ENCODE measurements at places on chromosomes 5 and 9.

- DNase-seq, result no peak
Measured at GRCh38 chr5:89694026-89694550, 715.5 kb downstream of the CETN3 start.

DNA sequence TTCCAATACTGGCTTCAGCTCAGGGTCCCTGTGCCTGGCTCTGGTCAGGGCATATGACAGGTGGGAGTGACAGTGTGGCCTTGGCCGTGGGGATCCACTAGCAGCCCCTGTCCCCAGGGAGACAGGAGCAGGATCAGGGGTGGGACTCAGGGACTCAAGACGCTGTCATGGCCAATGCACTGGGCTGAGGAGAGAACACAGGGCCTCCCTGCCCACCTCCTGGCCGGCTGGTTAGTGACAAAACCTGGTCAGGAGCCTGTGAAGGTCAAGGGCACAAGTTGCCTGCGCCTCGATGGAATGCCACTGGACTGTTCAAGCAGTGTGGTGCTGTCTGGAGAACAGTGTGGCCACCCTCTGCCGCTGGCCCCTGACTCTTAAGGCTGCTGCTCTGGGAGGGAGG is 86.8 kb downstream of the OLFM1 start:
- no peak for DNase-seq

- peak; percentile 74 for DNase-seq
Measured at GRCh38 chr9:134294153-134295071, 31.8 kb upstream of the RXRA start.

GRCh38 chr5:67636091-67636490 is 439.5 kb upstream of the CD180 start:
- DNase-seq, result no peak

GRCh38 chr5:134420343-134420742 is 8.7 kb upstream of the CDKN2AIPNL start:
- no peak for DNase-seq

DNA sequence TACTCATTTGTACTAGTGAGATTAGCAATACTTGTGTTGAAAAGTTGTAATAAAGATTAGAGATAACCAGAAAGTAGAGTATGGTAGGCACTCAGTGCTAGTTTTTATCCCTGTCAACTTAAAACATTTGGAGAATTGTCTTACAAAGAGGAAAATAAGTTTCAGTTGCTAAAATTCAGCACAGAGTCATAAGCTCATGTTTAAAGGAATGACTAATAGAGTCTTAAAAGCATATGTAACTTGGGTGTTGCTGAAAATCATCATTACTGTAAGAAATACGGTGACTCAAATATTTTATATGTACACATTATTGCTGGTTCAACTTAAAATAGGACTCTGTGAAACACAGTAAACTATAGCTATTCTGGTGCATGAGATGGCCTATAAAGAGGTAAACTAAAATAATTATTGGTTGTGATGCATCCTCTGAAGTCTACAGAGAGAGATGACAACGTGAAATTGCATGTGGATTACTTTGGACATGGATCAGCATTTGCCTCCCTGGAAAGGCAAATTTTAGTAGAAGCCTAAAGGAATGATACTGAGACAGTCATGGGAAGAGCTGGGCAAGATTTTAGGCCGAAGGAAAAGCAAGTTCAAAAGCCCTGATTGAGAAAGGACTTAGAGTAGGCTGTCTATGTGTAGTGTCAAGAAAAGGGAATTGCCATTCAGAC is 34.6 kb downstream of the SGCD start:
- no peak for DNase-seq

DNA sequence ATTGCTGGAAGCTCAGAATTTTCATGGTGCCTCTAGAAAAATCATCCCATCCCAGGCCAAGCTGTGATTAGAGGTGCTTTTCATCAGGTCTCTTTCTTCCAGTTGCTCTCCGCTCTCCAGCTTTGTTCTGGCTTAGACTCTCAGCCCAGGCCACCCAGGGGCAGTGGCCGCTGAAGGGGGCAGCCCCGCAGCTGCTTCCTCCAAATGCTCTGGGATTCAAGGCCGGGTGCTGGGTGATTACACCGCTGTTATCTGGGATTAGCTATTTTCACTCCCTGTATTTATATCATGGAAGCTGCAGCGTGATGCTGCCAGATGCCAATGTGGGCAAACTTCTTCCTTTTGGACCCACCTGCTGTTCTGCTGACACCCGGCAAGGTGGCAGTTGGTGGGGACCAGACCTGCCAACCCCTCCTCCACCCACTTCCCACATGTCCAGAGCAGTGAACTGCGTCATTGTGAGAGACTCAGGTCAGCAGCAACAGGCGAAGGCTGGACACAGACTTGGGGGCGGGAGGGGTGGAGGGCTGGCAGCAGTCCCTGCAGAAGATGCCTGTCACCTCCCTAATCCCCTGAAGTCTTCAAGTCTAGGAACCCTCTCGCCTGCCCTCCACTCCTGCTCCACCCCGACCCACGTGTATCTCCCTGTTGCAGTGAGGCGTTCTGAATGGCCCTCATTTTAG is 33.9 kb upstream of the NKX2-5 start:
- DNase-seq, result no peak

DNA sequence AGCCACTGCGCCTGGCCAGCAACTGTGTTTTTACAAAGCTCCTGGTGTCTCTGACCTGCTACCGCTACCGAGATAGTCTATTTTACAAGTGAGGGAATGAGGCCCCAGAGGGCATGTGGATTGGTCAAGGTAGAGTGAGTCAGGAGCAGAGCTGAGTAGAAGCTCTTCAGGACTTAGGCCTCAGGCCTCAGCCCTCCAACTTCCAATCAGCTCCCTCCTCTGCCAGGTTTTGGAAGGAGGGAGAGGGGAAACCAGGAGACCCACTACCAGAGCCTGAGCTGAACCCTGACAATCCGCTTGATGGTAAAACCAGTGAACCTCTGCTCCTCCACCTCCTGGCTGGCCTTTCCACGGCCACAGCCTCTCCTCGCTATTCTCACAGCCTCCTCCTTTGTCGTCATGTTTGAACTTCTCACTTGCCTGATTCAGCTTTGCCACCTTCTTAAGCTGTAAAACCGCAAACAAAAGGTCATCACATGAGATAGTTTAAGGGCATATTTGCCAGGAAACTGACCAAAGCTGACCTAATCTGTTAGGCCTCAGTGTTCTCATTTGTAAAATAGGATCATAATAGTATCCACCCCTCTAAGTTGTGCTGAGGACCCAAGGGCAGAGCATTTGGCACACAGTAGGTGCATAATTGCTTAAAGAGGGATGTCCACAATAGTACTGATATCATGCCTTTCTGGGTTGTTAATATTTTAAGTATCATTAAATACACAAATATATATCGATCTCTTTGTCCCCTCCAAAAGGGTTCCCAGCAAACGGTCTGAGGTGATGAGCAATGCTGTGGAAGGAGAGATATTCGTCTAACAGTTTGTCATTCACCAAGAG is 1.7 kb downstream of the TRAF1 start:
- DNase-seq, result no peak

- peak; percentile 21 for DNase-seq
Measured at GRCh38 chr9:108473209-108474112, 382.3 kb downstream of the ACTL7B start.

DNA sequence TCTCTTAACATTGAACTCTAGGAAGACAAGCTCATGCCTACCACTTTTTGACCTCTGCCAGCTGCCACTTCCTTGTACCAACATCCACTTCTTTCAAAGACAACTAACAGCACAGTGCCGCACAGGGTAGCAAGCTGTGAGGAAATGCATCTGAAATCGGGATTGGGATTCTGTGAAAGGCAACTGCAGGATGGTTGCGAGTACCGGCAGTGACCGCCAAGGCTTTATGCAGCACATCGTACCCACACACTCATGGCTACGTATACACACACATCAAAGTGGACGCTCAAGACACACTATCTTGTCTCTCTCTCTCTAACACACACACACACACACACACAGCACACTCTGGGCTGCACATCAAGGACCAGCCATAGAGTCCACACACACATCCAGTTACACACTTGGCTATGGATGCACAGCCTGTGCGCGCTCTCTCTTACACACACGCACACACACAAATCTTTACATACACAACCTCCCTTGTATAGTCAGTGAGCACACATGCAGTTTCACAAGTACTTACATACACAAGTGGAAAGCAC is 964 bp downstream of the HTR4 start:
- no peak for DNase-seq

GRCh38 chr9:135732569-135733257 is 30.7 kb downstream of the KCNT1 start:
- DNase-seq, result no peak

DNA sequence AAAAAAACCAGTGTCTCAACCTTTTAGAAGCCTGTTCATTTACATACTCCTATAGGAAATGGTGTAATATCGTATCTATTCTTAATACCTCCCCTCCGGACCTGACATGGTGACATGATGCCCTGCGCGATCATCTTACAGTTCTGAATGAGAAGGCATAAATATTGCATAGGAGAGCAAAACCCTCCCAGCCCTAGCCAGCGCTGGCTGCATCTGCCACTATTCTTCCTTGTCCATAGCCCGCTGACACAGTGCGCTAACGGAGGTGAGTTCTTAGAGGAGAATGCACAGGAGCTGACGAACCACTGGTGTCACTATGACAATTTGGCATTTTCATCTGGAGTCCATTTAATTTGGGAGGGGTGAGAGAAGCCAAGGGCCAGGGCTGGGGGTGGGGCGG is 290.1 kb downstream of the EFNA5 start:
- DNase-seq, result no peak

DNA sequence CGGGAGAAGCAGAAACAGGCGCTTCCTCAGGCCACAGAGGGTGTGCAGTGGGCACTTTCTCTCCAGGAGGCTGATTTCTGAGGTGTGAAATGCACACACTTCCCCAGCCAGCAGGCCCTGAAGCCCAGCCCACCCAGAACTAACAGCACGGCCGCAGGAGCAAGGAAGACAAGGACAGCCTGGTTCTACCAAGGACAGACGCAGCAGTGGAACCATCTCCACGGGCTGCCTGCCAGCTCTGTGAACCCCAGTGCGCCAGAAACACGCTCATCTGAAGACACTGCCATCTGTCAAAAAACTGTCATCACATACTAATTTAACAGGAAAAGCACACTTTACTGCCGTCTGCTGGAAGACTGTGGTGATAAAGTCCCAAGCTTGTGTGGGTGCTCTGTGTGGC is 40.7 kb downstream of the MAPK9 start:
- DNase-seq, result no peak

DNA sequence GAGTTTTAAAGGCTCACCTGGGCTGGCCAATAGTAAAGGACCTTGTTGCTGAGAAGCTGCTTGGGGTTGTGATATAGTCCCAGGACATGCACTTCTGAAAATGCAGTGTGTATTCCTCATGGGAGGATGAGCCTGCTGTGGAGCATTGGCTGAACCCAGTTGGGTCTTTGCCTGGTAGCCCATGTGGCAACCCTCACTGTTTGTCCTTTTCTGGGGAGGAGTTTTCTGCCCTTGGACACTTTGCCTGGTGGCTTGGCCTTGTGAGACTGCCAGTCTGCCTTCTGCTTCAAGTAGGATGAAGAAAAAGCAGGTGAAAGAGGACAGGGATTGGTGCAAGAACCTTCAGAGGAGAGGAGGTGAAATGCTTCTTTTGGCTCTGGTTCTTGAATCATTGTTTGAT is 4.0 kb downstream of the TENT4A start:
- DNase-seq, result no peak

DNA sequence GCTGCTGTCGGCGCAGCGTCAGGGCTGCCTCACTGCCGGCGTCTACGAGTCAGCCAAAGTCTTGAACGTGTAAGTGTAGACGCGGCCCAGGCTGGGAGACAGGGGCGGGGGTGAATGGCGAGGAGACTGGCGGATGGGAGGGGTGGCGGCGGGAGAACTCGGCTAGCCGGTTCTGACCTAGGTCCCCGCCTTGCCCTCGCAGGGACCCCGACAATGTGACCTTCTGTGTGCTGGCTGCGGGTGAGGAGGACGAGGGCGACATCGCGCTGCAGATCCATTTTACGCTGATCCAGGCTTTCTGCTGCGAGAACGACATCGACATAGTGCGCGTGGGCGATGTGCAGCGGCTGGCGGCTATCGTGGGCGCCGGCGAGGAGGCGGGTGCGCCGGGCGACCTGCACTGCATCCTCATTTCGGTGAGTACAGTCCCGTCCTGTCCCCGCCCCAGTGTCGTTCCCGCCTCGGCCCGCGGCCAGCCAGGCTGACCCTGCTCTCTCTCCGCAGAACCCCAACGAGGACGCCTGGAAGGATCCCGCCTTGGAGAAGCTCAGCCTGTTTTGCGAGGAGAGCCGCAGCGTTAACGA is 745 bp downstream of the GADD45G start:
- peak; percentile 78 for DNase-seq

DNA sequence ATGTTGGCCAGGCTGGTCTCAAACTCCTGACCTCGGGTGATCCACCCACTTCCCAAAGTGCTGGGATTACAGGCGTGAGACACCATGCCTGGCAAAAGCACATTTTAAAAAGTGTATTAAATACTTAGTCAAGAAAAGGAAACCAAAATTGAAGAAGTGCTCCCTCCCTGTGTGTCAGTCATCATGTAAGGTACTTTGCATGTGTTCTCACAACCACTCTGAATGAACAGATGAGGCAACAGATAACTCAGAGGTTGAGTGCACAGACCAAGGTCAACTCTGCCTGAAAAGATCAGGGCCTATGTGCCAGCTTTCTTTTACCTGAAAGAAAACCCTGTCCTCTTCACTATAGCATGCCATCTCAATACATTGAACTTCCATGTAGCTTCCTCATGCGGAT is 289.7 kb downstream of the MRPS30 start:
- DNase-seq, result no peak

GRCh38 chr9:124894035-124894740 is 32.3 kb downstream of the ARPC5L start:
- DNase-seq, result no peak

DNA sequence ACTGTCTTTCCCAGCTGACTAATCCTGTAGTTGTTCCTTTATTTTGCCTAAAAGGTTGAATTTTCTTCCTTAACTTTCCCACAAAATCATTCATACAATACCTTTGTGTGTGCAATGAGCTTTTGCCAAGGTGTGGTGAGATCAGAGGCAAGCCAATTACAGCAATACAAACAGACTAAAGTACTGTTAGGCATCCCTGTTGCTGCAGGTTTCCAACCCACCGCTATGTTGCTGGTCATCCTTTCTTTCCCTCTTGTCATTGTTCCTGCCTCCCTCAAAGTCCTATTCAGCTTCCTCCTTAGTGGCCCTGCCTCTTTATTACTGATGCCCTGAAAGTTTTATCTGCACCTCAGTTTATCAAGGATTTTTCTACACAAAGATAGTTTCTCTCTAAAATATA is 22.1 kb downstream of the ITGA2 start:
- DNase-seq, result no peak

DNA sequence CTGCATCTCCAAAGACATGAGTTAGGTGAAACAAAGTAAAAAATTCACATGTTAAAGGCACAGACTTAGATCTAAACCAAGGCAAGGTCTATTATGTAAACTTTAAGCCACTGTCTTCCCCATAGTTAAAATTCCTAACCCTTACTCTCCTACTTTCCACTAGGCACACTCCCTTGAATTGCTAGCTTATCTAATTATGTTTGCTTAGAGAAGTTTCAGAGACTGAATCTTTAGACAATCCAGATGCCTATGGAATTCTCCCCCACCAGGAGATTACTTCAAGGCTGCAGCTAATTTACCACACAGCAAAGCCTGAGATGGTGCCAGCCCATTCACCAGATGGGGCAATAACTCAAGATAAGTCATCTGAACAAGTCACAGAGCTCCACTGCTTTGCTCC is 803.1 kb upstream of the COX7C start:
- no peak for DNase-seq
